ENCODE measurements at places on chromosomes 7 and 10. TPM values are rescaled to one million over a fixed set of nuclear protein-coding genes. Genes with fewer than 3 reads are reported as not detected.

GRCh38 chr10:98425511-98426352 lies 10.8 kb upstream of the PYROXD2 start:
- H3K4me3 ChIP-seq = no peak overlapping the region
- H3K27ac ChIP-seq = no peak overlapping the region
- DNase-seq = peak; percentile 56
- no peaks in the 10 kb centered on the region for H3K4me1 ChIP-seq
- peaks cover 7% of the 10 kb centered on the region for H3K36me3 ChIP-seq

DNA sequence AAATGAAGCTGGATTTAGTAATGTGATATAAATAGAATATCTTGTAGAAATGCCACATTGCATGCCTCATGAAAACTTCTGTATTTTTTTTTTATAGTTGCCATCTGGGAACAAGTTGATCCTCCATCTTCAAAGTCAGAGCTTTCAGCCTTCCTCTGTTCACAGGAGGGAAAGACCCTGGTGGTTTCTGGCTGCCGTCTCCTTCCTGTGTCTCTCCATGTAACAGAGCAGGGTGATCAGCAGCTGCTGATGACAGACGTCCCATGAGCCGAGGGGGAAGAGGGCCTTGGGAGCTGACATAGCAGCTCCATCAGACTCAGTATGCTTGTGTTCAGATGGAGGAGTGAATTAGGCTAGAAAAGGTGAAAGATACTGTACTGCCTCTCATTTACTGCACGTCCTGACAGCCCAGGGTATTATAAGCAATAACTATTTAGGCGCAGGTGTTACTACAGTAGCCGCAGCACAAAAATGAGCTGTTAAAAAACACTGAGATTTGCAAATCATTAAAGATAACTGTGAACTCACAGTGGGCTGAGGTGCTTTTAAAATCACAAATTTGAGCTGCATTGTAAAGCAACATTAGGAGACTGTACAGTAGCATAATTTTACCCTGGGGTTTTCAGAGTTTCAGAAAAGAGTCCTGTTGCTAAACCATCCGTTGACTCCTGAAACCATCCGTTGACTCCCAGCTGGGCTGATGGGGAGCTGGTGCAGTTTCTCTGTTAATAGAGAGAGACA lies 103.3 kb downstream of the CFAP58 start:
- no peak overlapping the region for H3K27ac ChIP-seq
- no peaks in the 10 kb centered on the region for H3K36me3 ChIP-seq
- H3K4me3 ChIP-seq = no peak overlapping the region

GPR37 gene
- total RNA-seq = 7.5 TPM

DNA sequence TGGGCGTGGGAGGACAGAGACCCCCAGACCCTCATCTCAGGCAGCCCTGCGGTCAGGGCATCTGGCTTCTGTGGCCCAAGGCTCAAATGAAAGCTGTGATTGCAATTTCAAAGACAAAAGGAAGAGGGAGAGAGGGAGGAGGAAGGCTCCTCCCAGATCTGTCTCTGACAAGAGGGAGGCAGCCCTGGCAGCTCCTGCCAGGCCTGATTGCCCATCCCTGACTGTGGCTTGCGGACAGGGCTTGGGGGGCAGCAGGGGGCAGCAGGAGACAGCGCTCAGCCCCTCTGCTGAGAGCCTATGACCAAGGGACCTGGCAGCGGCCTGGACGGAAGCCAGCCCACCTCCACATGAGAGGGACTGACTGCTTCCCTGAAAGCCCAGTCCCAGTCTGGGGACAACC lies 91.8 kb downstream of the PTPRN2 start:
- H3K27ac ChIP-seq = no peak overlapping the region
- H3K4me3 ChIP-seq = no peak overlapping the region
- H3K4me1 ChIP-seq = no peaks in the 10 kb centered on the region
- peak; percentile 65 for DNase-seq
- H3K27me3 ChIP-seq = no peaks in the 10 kb centered on the region

THSD7A gene
- 5.9 TPM for total RNA-seq

DNA sequence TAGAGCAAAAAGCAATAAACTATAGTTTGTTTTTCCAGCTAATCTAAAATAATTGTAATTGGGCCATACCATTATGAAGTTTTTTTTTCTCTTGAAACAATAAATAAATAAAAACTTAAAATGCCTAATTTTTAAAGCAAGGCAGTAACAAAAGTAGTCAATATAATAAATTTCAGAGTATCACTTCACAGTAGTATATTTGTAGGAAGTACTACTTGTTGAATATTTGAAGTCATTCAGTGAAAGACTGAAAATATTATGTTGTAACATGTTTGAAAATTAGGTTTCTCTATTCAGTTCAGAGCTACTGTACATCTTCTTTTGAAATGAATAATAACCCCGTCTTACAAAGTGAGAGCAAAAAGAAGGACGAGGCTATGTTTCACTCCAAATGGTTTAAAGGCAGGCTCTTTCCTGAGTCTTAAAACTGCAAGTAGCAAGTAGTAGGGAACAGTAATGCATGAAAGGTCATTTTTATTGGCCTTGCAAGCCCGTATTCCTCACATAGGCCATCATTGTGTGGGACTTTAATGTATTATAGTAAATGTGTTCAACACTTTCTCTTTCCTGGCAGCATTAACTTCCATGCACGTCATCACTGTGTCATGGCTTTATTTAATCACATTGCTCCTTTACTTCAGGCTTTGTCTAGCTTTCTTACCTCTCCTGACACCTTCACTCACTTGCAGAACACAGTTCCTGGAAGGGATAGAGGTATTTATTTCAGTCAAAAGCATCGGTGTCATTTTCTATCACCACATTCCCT lies 141.4 kb downstream of the VTI1A start:
- no peaks in the 10 kb centered on the region for H3K4me1 ChIP-seq
- H3K4me3 ChIP-seq = no peak overlapping the region
- H3K36me3 ChIP-seq = no peaks in the 10 kb centered on the region
- no peak for DNase-seq
- H3K27ac ChIP-seq = no peak overlapping the region
- H3K27me3 ChIP-seq = no peaks in the 10 kb centered on the region
